ENCODE measurements at places on chromosomes 1 and 21.

GRCh38 chr21:40639616-40640194, 207.3 kb downstream of the DSCAM start:
- no peak for DNase-seq

DNA sequence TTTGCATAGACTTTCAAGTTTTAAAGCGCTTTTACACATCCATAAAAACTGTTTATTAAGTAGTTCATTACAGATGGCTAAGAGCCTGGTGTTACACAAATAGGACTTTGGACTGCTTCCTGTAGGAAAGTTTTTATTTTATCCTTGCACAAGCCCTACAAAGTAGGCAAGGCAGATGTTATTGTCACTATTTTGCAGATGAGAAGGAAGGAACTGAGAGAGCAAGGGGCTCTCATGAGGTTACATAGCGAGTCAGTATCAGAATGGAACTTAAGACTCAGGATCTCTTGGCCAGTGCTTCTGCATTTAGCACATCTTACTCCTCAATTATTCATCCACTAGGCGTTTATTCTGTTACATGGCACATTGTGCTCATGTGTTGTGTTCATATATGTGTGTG, 2.6 kb upstream of the MAPKAPK2 start:
- no peak for DNase-seq

GRCh38 chr1:54571326-54571725, 23.3 kb downstream of the ACOT11 start:
- DNase-seq = no peak

DNA sequence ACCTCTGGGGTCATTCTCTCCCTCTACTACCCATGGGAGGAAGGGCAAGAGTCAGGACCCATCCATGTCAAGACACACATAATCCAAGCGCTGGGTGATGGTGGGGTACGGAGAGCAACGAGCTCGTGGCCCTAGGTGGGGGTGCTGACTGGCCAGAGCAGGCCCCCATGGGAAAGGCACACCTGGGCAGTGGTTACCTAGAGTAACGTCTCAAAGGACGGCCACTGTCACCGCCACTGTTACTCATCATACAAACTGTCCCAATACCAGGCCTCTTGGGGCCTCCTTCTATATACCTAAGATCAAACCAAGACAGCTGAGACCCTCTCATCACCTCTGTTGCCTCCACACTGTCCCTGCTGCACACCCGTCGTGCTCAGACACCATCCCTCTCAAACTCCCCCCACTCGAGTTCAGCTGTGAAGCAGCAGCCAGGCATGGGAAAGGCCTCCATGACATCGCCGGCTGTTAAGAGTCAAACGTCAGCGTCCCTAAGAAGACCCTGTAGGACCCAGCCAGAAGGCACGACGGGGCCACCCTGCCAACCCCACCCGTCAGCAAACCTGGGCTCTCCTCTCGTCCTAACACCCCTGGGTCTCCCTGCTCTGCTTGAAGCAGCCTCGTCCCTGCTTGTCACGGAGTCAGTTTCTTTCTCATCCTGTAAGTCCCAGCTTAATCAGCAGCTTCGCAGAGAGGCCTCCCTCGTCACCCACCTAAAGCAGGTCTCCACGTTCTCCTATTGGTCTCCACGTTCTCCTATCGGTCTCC, 15.3 kb downstream of the NPHP4 start:
- no peak for DNase-seq

DNA sequence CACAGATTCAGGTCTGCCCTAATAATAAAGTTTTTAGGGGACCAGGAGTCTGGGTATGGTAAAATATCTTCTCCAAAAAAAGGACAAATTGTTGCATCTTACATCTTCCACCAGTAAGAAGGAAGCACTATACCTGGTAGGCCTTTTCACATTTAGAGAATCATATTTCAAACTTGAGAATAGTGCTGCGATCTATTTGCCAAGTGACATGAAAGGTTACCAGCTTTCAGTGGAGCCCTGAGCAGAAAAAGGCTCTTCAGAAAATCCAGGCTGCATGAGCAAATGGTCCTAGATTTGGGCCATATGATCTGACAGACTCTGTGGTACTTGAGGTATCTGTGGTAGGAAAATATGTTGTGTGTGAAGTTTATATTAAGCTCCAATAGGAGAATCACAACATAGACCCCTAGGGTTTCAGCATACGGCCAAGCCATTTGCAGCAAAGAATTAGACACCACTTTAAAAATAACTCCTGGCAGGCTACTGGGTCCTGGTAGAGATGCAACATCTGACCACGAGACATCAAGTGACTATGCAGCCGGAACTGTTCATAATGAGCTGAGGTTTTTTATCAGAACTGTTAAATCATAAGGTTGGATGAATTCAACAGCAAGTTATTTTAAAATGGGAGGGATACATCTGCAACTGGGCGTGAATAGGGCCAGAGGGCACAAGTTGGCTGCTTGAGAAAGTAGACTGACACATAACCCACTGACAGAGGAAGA, 38.6 kb upstream of the CCDC190 start:
- DNase-seq = no peak

DNA sequence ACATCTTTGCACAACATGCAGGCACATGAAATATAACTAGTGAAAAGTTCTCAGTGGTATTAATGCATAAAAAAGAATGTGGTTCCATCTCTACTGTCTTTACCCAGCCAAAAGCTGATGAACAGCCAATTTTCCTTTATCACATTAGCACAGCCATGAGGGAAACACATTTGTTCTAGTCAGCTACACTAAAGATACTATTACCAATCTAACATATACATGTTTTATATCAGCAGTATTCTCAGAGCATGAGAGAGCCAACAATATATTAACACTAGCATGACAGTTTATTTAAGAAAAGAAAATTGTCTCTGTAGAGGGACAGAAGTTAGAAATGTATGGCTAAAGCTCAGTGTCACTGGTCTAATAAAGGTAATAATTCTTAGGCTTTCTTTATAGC, 56.3 kb downstream of the USH2A start:
- DNase-seq = no peak

GRCh38 chr1:150970808-150971582, 3.6 kb downstream of the CERS2 start:
- DNase-seq = no peak

DNA sequence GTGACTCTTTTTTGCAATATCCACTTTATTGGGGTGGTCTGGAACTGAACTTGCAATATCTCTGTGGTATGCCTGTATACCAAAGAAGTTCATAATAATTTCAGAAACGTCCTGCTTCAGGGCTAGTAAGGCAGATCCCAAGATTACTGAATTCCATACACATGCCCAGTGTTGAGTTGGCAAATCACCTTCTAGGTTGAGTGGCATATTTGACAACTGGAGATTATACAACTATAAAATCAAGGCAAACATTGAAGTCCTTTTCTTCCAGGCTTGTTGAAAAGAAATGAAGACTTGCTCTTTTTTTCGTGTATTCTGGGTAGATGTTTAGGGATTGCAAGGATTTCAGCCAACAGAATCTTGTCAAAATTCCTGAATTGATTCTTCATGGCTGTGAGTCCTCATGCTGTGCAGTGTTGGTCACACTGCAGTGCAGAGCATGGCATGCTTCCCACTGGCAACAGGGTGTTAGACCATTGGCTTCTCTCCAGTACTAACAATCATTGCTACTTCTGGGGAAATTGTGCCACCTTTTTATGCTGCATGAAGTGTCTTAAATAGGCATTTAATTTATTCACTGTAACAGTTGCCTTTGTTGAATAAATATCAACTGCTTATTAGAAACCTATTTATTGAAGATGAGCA, 367.1 kb upstream of the ADGRL4 start:
- no peak for DNase-seq

GRCh38 chr1:1631782-1632420, at the start of gene MMP23B:
TSS of gene MMP23B (plus strand) at chr1:1632173. CDS start at chr1:1632219, 46 bp downstream.
- DNase-seq = no peak

DNA sequence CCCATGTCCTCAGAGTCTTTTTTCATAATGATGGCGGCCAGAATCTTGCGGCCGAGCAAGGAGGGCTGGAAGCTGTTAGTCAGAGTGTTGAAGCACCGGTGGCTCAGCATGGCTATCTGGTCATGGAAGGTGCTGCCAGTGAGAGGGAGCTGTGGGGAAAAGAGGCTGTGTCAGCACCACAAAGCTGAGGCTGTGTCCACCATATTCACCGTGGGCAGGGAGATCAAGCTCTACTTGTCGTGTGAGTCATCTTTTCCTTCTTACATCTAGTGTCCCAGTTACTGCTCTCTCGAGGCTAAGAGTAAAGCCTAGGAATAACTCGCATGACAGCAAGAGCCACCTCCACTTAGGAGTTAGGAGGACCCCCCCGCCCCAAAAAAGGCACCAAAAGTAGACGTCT, 18.2 kb downstream of the ADAR start:
- no peak for DNase-seq

DNA sequence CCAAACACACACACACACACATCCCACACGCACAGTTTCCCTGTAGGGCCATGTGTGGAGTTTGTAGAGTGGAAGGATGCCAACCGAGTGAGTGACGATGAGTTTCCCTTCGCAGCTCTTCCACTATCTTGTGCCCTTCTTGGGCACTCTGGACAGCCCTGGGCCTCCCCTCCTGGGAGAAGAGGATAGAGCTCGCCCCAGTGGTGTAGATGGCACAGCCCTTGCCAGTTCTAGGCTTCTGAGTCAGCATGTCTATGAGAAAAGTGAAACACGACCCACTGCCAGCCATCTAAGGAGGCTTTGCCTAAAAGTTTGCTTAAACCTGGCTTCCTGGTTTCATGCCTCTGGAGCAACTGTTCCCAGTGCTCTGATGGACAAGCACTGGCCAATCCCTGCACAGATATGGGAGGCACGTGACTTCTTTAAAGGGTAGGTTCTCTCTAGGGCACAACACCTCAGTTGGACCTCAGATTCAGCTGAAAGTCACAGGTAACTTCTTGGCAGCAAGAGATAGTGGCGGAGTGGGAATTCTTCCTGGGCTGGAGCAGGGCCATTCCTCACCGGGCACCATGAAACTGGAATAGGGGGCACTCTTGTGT, 195.9 kb upstream of the GALNT2 start:
- DNase-seq = no peak

GRCh38 chr21:44354001-44354405, 582 bp downstream of the TRPM2 start:
- DNase-seq = no peak

GRCh38 chr1:154607106-154607608, 829 bp downstream of the ADAR start:
- DNase-seq = no peak

DNA sequence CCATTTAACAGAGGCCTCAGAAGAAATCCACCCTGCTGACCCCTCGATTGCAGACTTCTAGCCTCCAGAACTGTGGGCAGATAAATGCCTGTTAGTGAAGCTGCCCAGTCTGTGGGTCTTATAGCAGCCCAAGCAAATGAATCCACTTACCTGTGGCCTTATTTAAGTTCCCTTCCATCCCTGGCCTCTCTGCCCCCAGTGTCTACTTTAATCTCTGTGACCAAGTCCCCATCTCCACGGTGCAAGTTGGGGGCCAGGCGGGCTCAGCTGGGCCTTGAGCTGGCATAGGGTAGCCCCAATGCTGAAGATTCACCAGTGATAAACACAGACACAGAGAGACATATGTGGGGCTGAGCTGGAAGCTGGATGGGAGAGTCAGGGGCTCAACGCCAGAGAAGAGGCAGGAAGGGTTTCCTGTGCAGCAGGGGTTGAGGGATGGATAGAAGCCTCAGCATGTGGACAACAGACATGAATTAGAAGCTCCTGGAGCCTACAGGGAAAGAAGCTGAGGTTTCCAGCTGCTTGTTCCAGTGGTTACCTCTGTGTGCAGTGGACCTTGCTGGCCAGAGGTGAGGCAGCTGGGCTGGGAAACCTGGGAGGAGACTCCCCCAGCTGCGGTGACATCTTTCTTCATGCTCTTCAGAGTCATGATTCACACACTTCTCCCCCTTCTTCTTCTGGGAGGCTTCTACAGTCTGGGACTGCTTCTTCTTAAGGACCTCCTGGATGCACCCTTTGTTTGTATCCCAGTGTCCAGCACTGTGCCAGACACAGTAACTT, 13.4 kb upstream of the B3GALT5 start:
- no peak for DNase-seq

DNA sequence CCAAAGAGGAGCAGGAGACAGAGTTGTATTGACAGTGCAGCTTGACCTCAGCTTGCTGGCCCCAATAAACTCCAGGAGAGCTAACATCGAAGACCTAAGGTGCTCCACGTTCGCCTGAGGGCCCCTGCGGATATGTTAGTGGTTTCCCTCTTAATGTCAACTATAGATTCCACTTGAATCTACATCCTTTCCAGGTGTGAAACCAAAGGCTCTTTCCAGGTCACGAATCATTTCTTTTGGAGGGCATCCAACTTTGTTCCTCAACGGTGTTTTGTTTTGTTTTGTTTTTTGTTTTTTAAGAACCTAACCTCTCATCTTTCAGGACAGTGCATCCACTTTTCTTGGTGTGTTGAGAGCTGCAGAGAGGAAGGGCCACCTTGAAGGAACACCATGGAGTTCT, 267.6 kb upstream of the SGIP1 start:
- no peak for DNase-seq

DNA sequence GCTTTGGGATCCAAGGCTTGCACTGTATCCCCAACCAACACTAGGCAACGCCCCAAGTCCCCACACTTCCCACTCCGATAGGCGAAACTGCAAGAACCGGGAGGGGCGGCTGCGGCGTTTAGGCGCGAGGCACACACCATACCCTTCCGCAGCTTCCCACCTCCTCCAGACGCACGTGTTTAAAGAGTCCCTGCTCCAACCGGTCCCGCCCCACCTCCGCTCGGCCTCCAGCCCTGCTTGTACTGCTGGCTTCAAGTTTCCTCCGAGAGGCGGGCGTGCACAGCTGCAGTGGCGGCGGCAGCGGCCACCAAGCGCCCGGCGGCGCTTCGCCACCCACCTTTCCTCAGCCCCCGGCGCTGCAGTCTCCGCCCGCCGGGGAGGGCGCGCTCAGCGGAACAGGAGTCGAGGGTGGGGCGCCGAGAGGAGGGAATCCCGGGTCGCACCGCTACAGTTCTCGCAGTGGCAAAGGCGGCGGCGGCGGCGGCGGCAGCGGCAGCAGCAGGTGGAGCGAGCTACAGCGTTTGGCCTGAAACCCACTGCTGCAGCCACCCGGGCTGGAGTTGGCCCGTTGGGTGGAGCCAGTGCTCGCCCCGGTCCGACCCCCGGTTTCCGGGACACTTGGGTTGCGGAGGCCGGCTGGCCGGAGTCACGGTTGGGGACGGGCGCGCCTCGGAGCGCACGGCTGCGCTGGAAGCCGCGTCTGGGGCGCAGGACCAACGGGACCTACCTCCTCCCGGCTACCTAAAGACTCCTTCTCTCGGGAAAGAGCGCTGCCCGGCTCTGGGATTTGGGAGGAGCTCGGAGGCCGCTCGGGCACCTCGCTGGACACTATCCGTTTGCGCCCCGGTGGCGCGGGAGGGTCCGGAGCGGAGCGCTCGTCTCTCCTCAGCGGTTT, at the start of gene CNIH3:
Gene CNIH3 (plus strand): TSS at position 457 of the 895 bp plus-strand sequence. CDS start 858 bp downstream, outside the sequence.
- no peak for DNase-seq

DNA sequence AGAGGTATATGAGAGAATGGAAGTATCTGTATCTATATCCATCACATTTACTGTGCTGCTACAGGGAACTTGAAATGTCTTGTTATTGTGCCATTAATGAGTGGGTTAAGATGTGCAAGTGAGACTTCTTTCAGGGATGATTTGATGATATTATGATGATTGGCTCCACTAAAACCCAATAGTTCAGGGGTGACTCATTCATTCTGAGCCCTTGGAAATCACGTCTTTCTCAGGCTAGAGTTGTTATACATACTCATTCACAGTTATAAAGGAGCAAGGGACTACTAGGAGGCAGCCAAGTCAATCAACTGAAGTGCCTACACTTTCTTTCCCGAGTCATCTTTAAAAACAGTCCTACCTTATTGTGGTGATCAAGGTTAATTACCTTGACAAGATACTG, 1109.8 kb upstream of the B3GALT2 start:
- DNase-seq = no peak

- DNase-seq = no peak
These were observed 1.9 kb upstream of the TPM3 start for GRCh38 chr1:154193821-154194220.

All from CD4-positive, alpha-beta T cell treated with Interleukin-15 for 4 hours (primary cell).